ENCODE measurements at places on chromosomes 7 and 10. TPM values are rescaled to one million over a fixed set of nuclear protein-coding genes. Genes with fewer than 3 reads are reported as not detected.

The PON3 gene
- 0.74 TPM for total RNA-seq

The METTL27 gene
- total RNA-seq, result 0.90 TPM

The AKR1C4 gene
- total RNA-seq, result not detected

The NODAL gene
- total RNA-seq, result not detected

The GPR37 gene
- 0.19 TPM for total RNA-seq

- DNase-seq, result no peak
Observed at GRCh38 chr10:90179696-90180407, 478.5 kb downstream of the KIF20B start.

DNA sequence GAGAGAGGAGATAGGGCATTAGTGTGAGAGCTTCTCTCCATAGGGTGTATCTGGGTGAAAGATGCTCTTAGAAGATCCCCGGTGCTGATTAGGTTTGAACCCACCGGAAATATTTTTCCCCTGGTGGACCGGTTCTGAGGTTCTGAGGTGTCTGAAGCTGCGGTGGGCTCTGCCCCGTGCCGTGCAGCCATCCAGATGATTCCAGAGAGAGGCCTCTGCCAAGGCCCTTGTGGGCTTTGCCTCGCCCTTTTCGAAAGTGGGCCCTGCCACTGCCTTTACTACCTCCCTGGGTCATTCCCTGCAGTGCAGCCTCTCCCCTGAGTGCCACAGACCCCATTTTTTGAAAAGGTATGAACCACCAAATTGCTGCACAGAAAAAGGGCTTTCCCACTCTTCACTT, 2.8 kb downstream of the GIMAP8 start:
- DNase-seq, result no peak
